ENCODE measurements at places on chromosomes 7 and 10. TPM values are rescaled to one million over a fixed set of nuclear protein-coding genes. Genes with fewer than 3 reads are reported as not detected.
A peak's percentile ranks its signal among the peaks of the same experiment; 100 is the strongest.

Gene FFAR4
- not detected for total RNA-seq

GRCh38 chr10:61028861-61029361, 84.9 kb upstream of the RHOBTB1 start:
- no peak for DNase-seq

- no peak for DNase-seq
These were observed 8.5 kb downstream of the CLIP2 start for GRCh38 chr7:74297516-74298233.

Gene TDRD1
- total RNA-seq: not detected

- no peak for DNase-seq
These were observed 207.2 kb downstream of the CELF2 start for GRCh38 chr10:11224792-11225416.

GRCh38 chr10:46301721-46302479, 15.1 kb downstream of the ANTXRL start:
- DNase-seq: no peak

DNA sequence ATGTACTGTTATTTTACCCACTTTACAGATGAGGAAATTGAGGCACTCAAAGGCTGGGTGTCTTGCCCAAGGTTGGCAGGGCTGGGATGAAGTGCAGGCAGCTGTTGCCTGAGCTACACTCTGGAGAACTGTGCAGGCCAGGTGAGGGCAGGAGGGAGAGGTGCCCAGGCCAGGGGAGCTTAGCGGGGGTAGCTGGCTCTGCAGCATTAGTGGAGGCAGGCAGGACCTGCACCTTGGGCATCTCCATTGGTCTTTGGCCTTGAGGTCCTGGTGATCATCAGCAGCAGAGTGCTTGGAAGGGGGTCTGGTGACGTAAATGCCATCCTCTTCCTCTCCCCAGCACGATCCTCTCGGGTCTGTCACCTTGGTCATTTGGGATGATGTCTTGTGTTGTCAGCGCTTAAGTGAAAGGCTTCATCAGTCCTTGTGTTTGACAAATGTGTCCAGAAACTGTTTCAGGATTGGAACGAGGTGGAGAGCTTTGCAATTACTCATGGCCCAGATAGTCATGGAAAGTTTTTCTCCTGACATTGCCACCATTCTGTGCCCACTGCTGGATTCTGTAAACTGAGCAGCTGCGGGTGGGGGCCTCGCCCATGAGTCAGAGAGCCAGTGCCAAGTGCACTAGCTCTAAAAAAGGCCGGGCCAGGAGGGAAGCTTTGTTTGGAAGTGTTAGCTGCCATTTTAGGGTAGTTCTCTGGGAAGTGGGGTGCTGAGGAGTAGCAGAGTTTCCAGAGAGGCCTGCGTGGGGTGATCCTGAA, 47.6 kb downstream of the TSPAN15 start:
- peak; percentile 76 for DNase-seq

- DNase-seq: peak; percentile 85
These were observed 10.4 kb downstream of the CHST3 start for GRCh38 chr10:71974489-71975021.

DNA sequence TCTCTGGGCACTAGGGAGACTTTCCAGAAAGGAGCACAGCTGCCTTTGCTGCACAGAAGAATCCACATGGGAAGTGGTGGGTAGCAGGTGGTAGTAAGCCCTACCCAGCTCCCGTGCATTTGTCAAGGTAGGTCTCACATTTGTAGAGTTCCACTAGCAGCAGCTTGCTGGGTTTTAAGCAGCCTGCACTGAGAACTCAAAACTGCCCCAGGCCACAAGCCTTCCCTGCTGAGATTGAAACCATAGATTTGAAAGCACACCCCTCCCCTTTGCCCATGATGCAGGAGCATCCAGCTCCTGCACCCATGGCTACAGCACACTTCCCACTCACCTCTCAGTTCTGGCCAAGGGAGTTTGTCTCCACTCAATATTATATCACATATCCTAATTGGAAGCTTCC, 604.5 kb upstream of the STEAP1 start:
- DNase-seq: no peak

Gene TMEM184A
- total RNA-seq: 0.10 TPM

DNA sequence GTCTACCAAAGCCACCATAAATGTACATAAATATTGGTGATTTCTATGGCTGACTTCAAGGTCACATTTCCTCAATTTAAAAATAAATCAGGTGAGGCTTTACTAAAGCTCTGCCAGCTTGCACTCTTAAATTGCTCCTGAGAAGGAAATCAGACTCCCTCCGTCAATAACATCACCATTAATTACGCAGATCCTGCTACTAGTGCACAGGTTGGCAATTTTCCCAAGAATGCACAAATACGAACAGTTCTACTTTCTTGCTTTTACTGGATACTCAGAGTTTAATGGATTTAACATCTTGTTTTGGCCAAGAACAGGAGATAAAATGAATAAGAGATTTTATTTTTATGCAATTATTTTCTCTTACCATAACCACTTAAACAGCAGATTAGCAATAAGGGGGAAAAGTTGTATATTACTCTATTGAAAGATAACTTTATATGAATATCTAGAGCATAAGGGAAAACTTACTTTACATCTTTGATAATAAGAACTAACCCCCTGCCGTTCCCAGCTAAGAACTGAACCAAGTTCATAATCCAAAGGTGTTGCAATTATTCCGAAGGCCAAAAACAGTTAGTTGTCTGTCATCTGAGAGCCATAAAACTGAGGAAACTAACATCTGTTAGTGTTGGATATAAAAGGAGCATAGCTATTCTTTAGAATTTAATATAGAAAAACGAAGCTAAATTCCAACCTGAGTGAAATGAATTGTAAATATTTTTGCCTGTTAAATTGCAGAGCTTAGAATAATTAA, 140.5 kb downstream of the TWIST1 start:
- no peak for DNase-seq

Gene CADPS2
- total RNA-seq: 1.5 TPM

Gene MLXIPL
- not detected for total RNA-seq

GRCh38 chr7:81457852-81458522, 311.9 kb downstream of the HGF start:
- DNase-seq: peak; percentile 37

DNA sequence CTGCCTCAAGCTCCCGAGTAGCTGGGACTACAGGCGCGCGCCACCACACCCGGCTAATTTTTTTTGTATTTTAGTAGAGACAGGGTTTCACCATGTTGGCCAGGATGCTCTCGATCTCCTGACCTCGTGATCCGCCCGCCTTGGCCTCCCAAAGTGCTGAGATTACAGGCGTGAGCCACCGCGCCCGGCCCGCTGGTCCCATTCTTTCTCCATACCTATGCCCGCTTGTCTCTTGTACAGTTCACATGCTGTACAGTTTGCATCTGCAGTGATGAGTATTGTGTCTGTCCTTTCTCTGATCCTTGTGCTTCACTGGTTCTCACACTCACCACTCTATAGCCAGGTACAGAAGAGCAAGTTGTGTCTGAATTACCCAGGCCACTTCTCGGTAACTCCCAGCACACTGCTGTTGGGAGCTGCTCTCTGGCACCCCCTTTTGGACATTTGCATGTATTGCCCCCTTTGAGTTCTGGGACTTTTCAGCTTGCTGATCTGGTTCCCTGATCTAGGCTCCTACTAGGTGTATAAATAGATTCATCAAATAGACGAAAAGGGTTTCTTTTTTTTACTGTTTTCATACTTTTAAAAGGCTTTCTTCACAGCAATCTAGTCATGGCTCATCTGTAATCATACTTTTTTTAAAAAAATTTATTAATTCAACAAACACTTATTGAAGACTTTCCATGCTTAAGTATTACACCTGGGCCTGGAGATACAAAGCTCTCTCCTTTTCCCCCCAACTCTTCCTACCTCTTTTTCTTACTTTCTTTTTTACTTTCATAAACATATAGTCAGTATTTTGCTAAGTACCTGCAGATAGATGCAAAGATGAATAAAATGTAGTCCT, 53.5 kb downstream of the AOAH start:
- peak; percentile 57 for DNase-seq

Gene TFR2
- total RNA-seq: 0.98 TPM

DNA sequence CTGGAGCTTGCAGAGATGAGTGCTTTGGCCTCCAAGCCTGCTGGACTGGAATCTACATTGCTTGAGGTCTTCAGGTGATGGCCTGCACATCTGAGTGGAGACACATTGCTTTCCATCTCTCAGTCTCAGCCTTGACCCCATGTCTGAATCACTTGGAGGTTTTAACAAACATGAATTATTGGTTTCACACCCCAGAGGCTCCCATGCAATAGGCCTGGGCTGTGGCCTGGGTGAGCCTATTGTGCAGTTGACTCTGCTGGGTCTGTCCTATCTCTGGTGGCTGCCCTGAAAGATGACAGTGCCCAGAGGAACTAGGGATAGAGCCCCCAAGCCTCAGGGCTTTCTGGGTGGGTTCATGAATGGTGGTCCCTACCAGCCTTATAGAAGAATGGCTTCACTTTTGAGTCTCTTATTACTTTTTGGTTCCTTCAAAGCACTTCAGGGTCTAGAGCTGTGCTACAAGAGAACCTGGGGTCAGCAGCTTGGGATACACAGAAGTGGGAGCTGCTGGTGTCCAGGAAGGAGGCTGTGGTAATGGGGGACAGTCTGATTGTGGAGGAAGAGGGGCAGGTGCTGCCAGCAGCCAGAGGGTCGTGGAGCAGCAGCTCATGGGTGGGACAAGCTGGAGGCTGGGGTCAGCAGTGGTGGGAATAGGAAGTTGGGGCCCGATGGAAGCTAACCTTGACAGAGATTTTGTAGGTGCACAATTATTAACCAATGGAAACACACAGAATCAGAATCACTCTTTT, 5.5 kb downstream of the RAMP3 start:
- no peak for DNase-seq

- no peak for DNase-seq
These were observed 39.0 kb downstream of the RAB11FIP2 start for GRCh38 chr10:118007773-118008172.

DNA sequence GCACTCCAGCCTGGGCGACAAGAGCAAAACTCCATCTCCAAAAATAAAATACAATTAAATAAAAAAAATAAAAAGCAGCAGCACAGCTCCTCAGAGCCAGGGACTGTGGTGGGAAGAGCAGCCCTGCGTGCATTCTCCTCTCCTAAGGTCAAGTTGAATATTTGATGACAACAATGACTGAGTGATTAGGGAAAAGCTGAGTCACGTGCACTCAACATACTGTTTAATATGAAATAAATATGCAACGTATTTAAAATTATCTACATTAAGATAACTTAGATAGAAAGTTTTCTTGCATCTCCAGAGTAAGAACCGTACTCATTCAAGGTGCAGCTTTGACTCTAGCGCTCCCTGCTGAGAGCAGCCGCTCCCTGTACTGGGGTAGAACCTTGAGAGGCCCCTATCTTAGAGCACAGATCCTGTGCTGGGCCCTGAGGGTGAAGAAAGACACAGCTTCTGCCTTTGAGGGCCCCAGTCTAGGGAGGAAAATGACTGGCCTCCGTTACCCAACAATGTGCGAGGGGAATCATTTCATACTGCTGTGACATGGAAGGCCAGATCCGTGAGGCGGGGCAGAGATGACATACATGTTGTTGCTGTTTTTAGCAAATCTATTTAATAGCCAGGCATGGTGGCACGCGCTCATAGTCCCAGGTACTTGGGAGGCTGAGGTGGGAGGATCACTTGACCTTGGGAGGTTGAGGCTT, 81.1 kb downstream of the SVIL start:
- DNase-seq: no peak

- DNase-seq: peak; percentile 65
These were observed 50.9 kb downstream of the AASS start for GRCh38 chr7:122092964-122093797.

- no peak for DNase-seq
These were observed 25.7 kb upstream of the JAKMIP3 start for GRCh38 chr10:132040046-132040445.

Gene UPK3BL2
- total RNA-seq: not detected

GRCh38 chr7:10780400-10780747, 193.3 kb upstream of the PHF14 start:
- DNase-seq: no peak

GRCh38 chr10:79077488-79078173, 8.9 kb downstream of the ZMIZ1 start:
- DNase-seq: no peak

- DNase-seq: peak; percentile 49
These were observed 100.9 kb downstream of the XRCC2 start for GRCh38 chr7:152574892-152575548.
